ENCODE measurements at places on chromosomes 2 and 18.

- DNase-seq = no peak
Measured at GRCh38 chr2:126860385-126860784, 38.3 kb upstream of the TEX51 start.

- DNase-seq = no peak
Measured at GRCh38 chr2:113257516-113258264, 21.0 kb downstream of the PAX8 start.

DNA sequence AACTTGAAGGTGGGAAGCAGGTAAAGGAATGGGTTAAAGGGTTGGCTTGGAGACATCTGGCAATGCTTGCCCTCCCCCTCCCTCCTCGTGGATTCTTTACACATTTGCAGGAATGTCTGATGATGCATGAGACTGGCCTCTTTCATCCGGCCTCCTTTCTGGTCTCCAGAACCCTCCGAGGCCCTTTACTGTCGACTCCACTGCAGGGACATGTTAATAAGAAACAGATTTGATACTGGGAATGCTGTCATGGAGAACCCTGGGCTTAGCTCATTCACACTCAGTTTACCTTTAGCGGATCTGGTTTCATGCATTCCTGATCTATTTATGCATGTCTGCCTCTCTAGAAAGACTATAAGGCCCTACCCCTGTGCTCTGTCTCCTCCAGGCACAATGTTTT is 238.7 kb downstream of the TGIF1 start:
- DNase-seq = no peak

DNA sequence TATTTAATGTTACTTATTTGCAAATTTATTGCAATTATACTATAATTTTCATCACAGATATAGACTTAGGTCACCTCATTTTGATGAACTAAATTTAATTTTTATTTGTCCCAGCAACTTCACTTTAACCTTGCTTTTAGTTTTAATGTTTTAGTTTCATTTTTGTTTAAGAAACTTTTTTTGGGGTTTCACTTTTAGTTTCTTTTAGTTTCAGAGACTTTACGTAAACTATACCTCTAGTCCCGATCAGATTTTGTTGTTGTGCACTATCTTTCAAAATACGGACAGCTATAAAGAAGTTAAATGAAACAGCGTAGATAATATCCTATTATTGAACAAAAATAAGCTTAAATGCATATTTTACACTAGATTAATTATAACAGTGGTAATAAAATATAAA is 460.5 kb downstream of the ERBB4 start:
- no peak for DNase-seq

GRCh38 chr2:9858730-9859068 is 15.4 kb downstream of the TAF1B start:
- DNase-seq = no peak

GRCh38 chr2:19073522-19073921 is 284.9 kb downstream of the OSR1 start:
- DNase-seq = no peak

GRCh38 chr18:74990563-74991081 is 218.3 kb downstream of the PTGR3 start:
- DNase-seq = peak; percentile 11

DNA sequence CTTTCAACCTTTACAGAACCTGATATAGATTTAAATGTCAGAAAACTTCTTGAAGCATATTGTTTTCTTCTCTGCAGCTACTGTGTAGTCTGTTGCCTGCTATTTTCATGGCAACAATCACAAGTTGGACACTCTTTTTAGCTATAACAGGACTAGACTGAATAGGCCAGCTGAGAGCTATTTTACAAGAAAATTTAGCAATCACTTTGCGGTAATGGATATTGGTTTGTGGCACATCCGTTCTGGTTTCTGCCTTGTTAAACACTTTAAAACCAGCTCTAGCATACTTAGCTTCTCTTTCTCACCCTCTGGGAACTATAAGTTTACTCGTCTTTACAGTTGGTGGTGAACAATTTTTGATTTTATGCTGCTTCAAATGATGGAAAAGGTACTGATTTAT is 125.7 kb downstream of the MAP2 start:
- DNase-seq = no peak

GRCh38 chr2:221570321-221570935 is 1.7 kb downstream of the EPHA4 start:
- DNase-seq = peak; percentile 68

DNA sequence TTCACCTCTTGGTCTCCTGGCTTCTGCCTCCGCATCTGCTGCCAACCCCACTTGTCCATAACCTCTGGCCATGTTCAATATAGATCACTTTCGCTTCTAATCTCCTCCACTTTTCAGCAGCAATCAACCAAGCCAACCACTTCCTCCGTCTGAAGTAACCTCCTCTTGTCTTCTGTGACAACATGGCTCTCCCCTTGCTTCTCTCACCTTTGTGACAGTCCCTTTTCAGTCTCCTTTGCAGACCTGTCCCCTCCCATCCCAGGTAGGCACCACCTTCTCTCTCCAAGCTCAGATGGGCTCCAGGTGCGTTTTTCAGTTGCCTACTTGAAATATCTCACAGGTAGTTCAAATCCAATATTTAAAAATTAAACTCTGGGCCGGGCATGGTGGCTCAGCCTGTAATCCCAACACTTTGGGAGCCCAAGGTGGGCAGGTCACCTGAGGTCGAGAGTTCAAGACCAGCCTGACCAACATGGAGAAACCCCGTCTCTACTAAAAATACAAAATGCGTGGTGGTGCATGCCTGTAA is 4.7 kb upstream of the PSD4 start:
- no peak for DNase-seq

DNA sequence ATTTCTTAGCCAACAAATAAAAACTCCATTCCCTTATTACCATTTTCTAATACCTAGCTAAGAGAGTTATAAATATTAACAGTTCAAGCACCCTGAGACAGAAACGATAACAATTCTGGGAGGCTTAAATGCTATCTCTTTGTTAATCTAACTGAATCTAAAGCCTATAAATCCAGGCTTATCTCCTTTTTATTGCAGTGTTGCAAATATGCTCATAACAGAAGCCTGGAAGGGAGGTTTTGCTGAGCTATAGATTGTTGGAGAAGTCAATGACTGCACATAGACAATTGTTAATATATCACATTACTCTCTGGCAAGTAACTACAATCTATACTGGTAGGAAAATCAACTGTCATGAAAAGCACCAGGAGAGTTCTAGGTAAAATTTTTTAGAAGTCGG is 30.2 kb downstream of the ATF2 start:
- DNase-seq = no peak

GRCh38 chr18:72630991-72631390 is 86.8 kb upstream of the CBLN2 start:
- no peak for DNase-seq

- DNase-seq = no peak
Measured at GRCh38 chr2:180846756-180847472, 133.5 kb upstream of the UBE2E3 start.

DNA sequence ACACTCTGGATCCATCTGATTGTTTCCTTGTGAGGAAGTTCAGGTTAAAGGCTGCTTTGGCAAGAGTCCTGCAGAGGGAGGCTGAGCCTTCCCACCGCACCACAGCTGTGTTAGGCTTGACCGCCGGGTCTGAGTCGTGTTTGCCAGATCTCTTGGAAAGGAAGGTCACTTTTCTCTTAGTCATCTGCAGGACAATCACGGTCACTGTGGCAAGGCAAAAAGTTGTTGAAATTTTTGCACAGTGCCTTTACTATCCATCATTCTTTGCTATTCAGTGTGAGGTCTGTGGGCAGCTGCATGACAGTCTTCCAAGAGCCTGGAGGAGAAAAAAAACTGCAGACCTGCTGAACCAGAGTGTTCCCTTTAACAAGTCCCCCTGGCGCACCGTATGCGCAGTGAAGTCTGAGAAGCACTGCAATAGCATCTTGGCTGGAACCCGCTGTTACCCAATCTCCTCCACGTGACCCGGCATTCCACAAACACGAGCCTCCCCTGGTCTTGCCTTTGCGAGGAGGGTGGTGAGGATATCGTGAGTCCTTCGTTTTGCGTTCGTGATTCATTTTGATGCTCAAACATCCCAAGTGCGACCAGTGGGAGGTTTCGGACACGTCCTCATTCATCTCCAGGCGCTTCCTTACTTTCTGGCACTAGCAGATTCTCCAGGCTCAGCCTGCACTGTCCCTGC is 23.0 kb downstream of the BIN1 start:
- DNase-seq = no peak

- DNase-seq = no peak
Measured at GRCh38 chr2:98903064-98903355, 33.0 kb downstream of the CRACDL start.

DNA sequence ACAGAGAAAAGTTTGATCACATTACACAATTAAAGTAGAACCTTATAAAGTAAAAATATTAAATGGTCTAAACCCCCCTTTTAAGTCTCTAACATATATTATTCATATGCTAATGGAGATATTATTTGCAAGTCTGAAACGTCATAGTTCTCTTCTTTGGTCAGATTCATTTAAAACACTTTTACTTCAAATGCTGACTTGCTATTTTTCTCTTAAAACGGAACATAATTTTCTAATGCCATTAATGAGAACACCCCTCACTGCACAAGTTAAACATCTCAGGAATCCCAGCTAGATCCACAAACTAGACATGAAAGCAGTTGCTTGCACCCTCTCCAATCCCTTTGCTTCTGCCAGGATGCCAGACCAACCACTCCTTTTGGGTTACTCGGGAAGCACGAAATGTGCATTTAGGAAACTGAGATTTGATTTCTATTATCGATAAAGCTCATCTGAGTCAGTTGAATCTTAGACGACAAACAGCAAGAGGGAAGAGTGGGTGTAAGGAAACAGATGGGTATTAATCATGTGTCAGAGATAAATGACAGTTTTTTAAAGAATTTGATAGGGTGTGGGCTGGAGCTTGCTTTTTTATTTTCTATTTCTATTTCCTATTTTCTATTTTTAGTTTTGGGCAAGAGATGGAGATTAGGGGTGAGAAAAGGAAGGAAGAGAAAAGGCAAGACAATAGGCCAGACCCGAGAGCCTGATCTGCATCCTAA is 1.5 kb downstream of the ADD2 start:
- DNase-seq = peak; percentile 20

DNA sequence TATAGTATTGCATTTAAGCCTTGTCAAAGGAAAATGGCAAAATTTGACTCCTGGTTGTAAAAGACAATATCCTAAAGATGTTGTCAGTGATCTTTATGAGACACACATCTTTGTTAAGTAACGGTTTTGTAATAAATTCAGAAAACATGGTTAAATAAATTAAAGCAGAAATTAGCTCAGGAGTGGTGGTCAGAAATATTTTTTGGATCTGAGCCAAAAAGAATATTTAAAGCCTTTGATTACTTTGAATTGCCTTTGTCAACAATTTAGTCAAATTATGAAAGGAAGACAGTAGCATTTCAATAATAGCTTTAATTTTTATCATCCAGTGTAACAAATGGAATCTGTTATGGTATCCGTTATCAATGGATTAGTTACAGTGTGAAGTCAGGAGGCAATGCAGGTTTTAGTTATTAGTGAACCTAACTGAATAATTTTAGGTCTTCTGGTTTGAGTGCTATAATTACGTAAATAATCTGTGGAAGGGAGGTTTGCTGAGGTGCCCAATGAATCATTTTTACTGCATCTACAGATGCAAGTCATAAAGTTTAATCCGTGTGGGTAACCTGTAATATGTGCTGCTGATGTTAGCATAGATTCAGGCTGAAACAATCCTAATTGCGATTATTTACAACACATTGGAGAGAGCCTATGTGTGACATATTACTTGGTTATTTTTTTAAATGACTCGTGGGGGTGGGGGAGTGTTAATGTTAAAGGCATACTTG is 42.7 kb downstream of the SMAD4 start:
- no peak for DNase-seq

DNA sequence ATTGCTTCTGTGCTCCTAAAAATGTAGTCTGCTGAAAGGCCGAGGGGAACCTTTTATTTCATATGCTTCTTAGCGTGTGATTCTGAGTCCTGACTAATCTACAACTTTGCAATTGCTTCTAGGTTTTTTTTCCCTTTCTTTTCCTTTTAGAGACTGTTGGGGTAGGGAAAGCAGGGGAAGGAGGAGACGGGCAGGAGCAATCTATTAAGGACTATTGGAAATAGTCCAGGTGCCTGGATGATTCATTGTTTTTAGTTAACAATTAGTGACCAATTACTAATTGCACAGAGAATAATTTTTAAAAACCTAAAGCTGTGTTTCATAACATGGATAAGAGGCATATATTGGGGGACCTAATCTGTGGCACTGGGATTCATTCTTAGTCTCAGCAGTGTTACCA is 49.4 kb upstream of the STON1 start:
- DNase-seq = no peak

DNA sequence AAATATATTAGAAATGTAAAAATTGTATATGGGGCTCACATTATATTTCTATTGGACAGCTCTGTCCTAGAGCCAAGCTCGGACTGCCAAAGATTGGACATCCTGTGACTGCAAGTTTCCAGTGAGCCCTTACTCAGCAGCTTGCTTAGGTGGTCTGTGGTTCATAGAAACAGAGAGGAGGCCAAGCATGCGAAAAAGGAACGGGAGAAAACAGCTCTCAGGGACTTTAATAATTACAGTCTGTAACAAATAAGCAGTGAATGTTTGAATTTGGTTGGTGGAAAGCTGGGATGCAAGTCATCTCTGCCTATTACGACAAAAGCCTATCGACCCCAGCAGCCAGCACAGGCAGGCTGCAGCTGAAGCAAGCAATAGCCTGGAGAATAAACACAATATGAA is 35.6 kb downstream of the WIPF1 start:
- DNase-seq = no peak

DNA sequence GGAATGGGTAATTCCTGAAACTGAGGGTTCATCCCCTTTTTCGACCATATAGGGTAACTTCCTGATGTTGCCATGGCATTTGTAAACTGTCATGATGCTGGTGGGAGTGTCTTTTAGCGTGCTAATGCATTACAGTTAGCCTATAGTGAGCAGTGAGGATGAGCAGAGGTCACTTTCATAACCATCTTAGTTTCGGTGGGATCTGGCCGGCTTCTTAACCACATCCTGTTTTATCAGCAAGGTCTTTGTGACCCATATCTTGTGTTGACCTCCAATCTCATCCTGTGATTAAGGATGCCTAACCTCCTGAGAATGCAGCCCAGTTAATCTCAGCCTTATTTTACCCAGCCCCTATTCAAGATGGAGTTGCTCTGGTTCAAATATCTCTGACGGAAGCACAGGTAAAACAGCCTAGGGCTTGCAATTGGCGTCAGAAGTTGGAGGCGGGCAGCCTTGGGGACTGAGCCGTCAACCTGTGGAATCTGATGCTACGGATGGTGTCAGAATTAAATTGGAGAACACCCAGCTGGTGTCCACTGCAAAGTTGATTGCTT is 19.5 kb downstream of the RALBP1 start:
- DNase-seq = no peak

- no peak for DNase-seq
Measured at GRCh38 chr2:60836491-60836890, 44.9 kb upstream of the REL start.
